ENCODE measurements at places on chromosomes 13 and 19. TPM values are rescaled to one million over a fixed set of nuclear protein-coding genes. Genes with fewer than 3 reads are reported as not detected.

KLHL1 gene
- total RNA-seq = not detected

CD37 gene
- total RNA-seq = 40.1 TPM

DNA sequence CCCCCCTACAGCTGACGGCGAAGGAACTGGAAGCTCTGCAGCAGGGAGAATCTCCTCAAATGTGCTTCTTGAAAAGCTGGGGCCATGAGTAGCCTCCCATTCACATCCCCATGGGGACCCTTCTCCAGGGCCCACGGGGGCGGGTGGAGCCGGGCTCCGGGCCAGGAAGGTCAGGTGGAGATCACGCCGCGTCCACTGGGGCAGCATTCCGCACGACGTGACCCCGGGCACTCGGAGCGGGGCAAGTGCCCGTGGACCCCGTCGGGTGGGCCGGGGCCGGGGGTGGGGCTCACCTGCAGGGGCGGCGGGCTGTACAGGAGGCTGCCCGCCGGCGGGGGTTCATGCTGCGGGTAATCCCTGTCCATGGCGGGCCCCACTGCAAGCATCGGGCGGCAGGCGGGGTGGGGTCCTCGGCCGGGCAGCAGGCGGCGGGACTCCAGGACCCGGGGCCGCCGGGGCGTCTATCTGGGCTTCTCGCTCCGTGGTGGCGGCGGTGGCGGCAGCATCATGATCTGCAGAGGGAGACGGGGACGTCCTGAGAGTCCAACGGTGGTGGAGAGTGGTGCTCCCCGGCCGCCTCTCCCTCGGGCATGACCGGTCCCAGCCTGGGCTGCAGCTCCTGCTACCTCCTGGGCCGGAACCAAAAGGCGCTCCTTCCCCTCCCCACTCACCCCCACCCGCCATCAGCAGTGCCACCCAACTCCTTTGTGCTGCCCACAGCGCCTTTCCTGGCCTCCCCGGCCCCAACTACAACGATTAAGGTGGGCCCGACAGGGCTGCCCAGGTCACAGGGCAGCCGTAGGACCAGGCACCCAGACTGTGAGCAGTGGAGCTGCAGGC, 20.0 kb downstream of the SBNO2 start:
- DNase-seq = no peak

PSPN gene
- total RNA-seq = 1.0 TPM

HSD17B14 gene
- 16.1 TPM for total RNA-seq

DNA sequence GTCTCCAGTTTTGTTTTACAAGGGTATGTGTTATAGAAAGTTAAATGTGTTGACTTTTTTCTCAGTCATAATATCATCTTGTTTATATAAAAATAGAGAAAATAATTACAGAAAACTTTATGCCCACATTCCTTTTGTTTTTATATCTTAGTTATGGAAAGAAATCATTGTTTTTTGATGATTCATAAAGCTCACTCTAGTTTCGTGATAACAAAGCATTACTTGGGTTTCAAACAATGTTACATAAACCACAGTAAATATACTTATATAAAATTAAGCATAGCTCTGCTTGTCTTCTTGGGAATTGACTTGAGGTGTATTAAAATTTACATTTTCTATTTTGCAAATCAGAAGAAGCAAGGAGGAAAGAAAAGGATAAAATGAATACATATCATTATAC, 111.8 kb downstream of the SGCG start:
- no peak for DNase-seq

TLE6 gene
- total RNA-seq = 0.65 TPM

ATG4D gene
- 17.2 TPM for total RNA-seq

- no peak for DNase-seq
These were observed 562.5 kb downstream of the LMO7 start for GRCh38 chr13:76198568-76199163.

DNA sequence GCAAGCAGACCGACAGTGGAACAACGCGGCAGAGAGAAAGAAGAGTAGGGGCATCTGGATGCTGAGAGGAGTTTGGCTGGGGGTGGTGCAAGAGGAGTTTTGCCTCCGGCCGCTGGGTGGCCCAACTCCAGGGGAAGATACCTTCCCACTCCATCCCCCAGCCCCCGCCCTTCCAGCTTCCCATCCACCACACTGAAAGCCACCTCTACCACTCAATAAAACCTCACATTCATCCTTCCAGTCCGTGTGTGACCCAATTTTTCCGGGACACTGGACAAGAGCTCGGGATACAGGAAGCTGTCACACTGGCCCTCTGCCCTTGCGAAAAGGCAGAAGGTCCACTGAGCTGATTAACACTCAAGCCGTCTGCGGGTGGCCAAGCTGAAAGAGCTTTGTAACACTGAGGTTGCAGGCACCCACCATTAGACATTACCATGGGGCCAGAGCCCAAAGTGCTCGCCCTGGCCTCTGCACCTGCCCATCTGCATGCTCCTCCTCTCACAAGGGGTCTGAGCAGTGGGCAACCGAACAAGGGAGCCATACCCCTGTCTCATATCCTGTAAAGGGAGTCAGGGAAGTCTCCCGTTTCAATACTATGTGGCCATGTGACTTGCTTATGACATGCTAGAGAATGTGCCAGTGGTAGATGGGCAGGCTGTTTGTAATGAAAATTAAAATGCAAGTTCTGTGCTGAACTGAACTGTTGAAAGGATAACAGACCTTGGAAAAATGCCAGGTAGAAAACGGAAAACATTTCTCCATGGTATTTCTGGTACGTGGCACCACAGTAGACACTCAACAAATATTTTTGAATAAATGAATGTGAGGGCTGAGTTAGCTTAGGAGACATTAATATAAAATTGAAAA, 205.1 kb upstream of the STARD13 start:
- DNase-seq = peak; percentile 42

DNA sequence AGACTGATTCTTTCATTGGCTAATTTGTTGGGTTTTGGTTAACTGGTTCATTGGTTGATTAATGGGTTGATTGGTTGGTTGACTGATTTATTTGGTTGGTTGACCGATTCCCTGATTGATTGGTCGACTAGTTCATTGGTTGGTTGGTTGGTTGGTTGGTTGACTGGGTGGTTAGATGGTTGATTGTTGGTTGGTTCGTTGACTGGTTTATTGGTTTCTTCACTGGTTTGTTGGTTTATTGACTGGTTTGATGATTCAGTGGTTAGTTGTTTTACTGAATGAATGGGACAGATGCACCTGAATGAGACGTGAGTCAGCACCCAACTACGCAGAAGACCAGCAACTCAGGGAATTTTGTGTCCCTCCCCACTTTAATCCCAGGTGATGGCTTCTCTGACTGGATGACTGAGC, 2.7 kb upstream of the NUP62 start:
- no peak for DNase-seq

GRCh38 chr19:1851654-1852580, 3.6 kb upstream of the REXO1 start:
- no peak for DNase-seq

MCF2L gene
- total RNA-seq = 73.3 TPM

DNA sequence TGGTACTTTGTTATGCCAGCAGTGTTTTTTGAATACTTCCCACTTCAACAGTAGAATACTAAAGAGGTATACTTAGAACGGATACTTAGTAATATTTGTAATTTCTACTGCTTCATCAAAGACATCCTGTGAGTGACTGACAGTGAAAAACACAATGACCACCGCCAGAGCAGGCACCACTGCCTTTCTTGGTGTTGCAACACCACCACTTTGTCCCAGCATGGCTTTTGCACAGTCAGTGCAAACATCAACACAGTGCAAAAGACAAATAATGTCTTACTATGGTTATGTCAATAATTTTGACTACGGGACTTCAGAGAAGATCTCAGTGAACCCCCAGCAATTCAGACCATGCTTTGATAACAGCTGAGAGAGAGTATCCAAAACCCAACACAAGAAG, 220.5 kb downstream of the RBM26 start:
- DNase-seq = no peak

DLEU7 gene
- 0.39 TPM for total RNA-seq

GRCh38 chr19:41702171-41702651, 6.2 kb upstream of the CEACAM5 start:
- DNase-seq = no peak

- DNase-seq = no peak
These were observed 190.9 kb upstream of the KLF12 start for GRCh38 chr13:74325106-74325505.

DNA sequence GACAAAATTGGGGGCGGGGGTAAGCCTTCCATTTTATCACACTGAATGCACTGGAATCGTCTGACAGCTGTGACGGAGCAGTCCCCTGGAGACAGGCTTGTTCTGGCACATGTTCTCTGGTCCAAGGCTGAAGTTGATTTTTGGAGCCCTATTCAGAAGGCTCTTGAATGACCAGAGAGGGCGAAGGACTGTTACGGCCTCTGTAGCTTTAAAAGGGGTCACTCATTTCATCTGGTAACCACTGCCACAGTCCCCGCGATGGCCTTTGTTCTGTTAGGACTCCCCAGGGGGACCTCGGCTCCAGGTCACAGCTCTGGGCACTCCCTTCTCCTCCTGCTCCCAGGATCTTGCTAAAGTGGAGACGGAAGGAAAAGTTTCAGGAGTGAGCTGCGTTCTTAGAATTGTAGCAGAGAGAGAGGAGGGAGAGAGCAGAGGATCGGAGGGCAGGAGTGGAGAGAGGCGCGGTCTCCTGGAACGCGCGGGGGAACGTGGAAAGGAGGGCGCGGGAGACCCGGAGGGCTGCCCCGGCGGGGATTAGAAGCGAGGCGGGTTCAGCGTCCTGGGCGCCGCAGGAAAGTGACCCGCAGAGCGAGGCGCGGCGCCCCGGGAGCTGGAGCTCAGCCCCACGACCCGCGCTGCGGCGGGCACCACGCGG, 134.3 kb upstream of the MYO16 start:
- no peak for DNase-seq

PEAK3 gene
- 0.93 TPM for total RNA-seq

NXNL1 gene
- total RNA-seq = not detected

PNMA8B gene
- 1.5 TPM for total RNA-seq

- DNase-seq = no peak
These were observed 9.8 kb downstream of the FZR1 start for GRCh38 chr19:3515891-3516422.

GRCh38 chr13:62305756-62306155, 890.1 kb upstream of the PCDH20 start:
- no peak for DNase-seq

GRCh38 chr13:44605275-44605674, 29.1 kb upstream of the TSC22D1 start:
- DNase-seq = no peak

- no peak for DNase-seq
These were observed 26.9 kb downstream of the VSTM2B start for GRCh38 chr19:29552454-29553280.

DNA sequence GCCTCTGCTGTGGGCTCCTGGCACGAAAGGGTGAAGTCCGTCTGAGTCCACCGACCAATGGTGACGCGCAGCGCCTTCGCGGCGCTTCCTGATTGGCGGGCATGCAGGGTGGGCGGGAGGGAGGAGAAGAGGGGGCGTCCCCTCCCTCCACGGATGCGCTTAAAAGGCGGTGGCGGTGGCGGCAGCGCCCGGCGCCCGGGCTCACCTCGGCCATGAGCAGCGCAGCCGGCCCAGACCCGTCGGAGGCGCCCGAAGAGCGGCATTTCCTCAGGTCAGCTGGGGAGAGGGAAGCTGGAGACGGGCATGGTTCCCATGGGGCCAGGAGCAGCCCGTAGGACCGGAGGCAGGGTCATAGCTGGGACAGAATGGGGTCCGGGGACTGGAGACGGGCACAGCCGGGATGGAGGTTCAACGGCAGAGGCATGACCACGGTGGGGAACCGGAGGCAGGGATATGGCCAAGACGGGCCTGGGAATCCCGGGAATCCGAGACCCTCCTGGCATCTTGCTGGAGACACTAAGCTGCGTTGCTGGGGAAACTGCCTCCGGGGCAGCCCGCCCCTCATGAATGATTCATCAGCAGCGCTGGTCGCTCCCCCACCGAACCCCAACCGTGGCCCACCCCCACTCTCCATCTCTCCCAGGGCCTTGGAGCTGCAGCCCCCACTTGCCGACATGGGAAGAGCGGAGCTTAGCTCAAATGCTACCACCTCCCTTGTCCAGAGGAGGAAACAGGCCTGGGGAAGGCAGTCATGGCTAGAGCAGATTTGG, at the start of gene YJEFN3:
TSS of gene YJEFN3 (plus strand) at position 191 of the 770 bp plus-strand sequence. CDS start at position 213, 22 bp downstream.
- no peak for DNase-seq
